M059J (cell line): ENCODE measurements at places on chromosomes 2 and 18. TPM values are rescaled to one million over a fixed set of nuclear protein-coding genes. Genes with fewer than 3 reads are reported as not detected.
A peak's percentile ranks its signal among the peaks of the same experiment; 100 is the strongest.

MBP gene
- 4.7 and 9.9 TPM in 2 replicates for total RNA-seq

RTP5 gene
- not detected in 2 replicates for total RNA-seq

GRCh38 chr2:206083602-206084438 is 2.2 kb downstream of the INO80D start:
- DNase-seq = no peak

DNA sequence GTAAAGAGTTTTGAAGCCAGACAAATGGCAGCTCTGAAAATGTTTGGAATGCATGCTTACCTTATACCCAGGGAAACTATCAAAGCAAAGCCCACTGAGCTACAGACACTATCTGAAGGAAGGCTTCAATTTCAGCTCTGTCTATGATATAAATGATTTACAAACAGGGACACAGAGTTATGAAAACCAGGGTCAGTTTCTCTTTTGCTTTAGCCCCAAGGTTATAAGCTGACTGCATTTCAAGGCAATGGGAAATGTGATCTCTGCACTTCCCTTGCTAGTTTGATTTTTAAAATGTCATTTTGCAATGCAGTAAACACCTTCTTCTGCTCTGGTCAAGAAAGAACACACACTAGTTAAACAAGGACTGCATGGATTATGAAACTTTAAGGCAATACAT is 65.2 kb upstream of the CCDC195 start:
- DNase-seq = no peak

DNA sequence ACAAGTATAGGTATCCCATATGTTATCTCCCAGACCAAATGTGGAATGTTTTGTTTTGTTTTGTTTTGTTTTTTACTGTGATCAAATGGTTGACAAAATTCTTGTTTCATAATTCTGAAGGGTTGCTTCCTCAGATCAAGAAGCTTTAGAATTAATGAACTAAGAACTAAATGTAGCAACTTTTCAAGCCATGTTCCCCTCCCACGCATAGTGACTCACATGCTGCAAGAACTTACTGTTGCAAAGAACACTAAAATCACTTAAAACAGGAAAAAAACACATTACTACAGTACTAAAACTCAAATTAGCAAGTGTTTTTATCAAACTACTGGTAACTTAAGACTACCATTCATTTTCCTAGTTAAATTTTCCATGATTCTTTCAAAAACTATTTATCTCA is 30.6 kb downstream of the HNRNPLL start:
- peak; percentile 10 for DNase-seq

DNA sequence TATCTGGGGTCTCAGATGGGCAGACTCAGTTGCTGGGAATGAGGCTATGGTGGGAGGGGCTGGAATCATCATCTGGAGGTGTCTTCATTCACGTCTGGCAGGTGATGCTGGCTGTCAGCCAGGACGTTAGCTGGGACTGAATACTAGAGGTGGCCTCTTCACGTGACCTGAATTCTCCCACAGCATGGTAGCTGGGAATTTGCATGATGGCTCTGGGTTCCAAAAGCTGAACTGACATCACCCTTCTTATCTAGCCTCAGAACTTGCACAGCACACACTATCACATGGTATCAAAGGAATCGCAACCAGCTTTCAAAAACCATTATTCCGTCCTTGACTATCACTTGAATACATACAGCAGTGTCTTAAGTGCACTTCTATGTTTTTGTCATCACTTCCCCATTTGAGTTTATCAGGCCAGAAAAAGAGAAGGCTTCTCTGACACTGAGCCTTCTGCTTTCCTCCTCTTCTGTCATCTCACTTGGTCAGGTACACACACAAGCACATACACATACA is 53.0 kb upstream of the LRP2 start:
- no peak for DNase-seq

DNA sequence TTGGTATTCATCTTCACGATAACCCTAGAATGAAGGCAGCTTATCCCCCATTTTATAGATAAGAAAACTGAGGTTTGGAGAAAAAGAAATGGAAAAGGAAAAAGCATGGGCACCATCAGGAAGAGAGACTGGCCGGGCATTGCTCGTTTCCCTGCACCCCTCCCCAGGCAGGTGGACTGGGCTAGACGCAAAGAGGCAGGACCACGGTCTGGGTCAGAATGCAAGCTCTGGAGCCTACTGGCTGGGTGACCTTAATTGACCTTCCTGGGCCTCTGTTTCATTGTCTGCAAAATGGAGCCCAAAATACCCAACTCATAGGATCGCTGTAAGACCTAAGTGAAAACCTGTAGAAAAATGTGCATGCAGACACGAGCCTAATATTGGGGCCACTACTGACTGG is 135.3 kb upstream of the GLI2 start:
- DNase-seq = no peak

GRCh38 chr2:169343202-169343601 is 19.1 kb downstream of the LRP2 start:
- DNase-seq = no peak

DNA sequence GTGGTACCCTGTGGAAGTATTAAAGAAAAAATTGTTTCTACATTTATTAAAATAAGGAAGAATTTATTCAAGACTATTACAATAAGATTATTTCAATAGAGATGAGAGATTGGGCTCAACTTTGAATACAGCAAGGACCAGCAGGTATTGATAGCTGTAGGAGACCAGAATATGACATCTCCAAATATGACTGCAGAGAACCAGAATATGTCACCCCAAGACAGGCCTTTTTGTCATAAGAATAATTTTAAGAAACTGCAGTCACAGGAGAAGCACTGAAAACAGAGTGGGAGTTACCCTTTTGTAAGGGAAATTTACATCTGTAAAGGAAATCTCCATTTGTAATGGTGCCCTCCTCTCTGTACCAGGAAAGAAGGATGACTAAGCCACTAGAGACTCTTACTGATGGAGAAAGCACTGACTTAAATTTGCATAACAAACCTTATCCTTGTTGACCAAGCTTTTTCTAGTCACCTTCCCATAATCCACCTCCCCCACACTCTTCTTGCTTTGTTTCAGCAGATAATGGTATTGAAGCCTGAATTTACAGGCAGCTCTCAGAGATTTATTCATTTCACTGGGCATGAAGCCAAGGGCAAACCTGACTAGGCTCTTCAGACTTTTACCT is 145.1 kb upstream of the RMP24 start:
- DNase-seq = no peak

GRCh38 chr2:230941202-230942180 is 16.4 kb upstream of the GPR55 start:
- DNase-seq = no peak

GRCh38 chr2:26959331-26959730 is 11.1 kb upstream of the MAPRE3 start:
- DNase-seq = no peak

GRCh38 chr2:11073251-11073650 is 82.0 kb upstream of the SLC66A3 start:
- peak; percentile 31 for DNase-seq

GRCh38 chr2:106165561-106165960 is 28.5 kb downstream of the UXS1 start:
- no peak for DNase-seq

DNA sequence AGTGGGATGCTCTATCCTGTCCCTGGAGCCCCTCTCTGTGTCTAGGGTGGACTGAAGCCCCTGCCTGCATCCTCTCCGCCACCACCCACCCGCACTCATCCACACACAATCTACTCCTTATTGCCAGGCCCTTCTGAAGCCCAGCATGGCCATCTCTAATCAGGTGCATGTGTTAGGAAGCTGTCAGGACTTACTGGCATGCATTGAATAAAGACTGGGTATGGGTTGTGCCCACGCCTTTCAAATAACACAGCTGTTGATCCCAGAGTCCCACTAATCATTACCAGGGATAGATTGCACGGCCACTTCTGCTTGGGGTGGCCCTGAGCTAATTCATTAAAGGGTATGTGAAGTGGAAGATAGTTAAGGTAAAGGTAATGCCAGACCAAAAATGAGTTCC is 88.4 kb downstream of the CABLES1 start:
- DNase-seq = no peak
